MV-4-11 (cell line): ENCODE measurements at places on chromosomes 4 and X.

- DNase-seq, result no peak
These were observed 148.9 kb upstream of the CPEB2 start for GRCh38 chr4:14853176-14853943.

- no peak for DNase-seq
These were observed 277.7 kb downstream of the ARAP2 start for GRCh38 chr4:35966566-35966965.

GRCh38 chrX:142204522-142205433 lies at the start of gene MAGEC2:
TSS of gene MAGEC2 (minus strand) at chrX:142205290. CDS start at chrX:142203987, 1,303 bp downstream.
- no peak for DNase-seq

GRCh38 chrX:53594354-53594753 lies 92.2 kb downstream of the HUWE1 start:
- peak; percentile 82 for DNase-seq

GRCh38 chr4:183384983-183385382 lies 59.5 kb upstream of the CDKN2AIP start:
- no peak for DNase-seq

DNA sequence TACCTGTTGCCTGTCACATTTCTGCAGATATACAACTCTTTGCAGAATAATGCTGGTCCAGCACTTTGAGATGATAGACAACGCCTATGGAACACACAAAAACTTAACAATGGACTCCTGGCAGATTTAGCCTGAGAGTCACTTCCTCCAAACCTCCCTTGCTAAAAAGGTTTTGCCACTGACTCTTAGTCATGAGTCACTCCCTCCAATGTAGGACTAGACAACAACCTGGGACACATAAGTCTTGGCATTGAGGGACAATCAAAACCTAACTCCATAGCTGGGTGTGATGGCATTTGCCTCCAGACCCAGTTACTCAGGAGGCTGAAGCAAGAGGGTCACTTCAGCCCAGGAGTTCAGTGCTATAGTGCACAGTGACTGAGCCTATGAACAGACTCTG lies 22.0 kb upstream of the EIF4E start:
- DNase-seq, result peak; percentile 46

GRCh38 chr4:4642496-4643000 lies 100.7 kb upstream of the STX18 start:
- DNase-seq, result no peak

GRCh38 chr4:6232836-6233785 lies 32.8 kb upstream of the JAKMIP1 start:
- DNase-seq, result no peak

DNA sequence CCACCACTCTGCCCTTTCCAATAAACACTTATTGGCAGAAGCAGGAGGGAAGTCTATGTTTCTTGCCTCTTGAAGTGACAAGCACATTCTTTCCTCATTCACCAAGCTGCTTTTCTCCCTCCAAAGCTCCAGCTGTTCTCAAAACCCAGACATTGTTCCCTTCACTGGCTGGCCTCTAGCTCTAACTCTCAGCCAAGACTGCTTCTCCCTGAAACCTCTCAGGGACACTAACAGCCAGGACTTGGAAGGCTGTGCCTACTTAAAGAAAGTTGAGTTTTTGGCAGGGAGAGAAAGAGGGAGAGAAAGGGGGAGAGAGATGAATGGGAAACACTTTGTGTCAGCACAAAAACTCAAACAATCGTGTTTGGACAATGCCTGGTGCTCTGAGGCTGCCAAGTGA lies 99.5 kb downstream of the COX18 start:
- no peak for DNase-seq

DNA sequence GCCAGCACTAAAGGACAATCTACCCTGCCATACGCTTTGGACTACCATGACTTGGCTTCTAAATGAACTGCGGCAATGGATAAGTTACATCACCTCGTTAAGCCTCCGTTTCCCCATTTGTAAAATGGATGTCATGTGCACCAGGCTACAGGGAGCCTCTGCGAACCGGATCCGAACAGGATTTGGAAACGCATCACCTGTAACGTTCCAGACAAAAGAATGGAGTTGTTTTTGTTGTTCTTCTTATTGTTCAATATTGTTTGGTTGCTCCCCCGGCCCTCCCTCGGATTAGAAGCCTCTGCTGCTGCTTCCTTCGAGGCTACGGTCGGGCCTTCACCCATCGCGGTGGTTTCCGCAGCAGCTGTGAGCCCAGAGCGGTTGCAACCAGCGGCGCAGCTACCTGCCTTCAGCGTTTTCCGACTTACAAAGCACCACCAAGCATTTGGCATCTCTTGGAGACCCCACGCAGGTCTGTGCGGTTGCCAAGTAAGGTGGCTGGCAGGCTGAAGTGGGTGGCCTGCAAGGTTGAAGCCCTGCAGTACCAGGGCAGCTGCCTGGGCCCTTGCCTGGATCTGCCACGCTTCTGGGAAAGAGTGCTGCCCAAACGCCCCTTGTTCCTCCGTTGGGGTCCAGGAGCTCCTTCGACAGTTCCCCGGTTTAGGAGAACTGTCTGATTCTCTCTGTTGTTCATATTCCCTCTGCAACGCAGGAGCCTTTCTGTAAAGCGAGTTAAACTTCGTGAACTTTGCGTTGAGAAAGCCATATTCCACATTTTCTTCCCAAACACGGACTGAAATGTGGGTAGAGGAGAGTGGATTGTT lies 7.1 kb downstream of the NKX3-2 start:
- peak; percentile 16 for DNase-seq

- peak; percentile 62 for DNase-seq
These were observed 26.4 kb downstream of the NOP14 start for GRCh38 chr4:2936773-2937145.

- no peak for DNase-seq
These were observed 766.5 kb downstream of the C4orf33 start for GRCh38 chr4:129862461-129862860.

- no peak for DNase-seq
These were observed 515.6 kb downstream of the PPARGC1A start for GRCh38 chr4:23374259-23374658.

DNA sequence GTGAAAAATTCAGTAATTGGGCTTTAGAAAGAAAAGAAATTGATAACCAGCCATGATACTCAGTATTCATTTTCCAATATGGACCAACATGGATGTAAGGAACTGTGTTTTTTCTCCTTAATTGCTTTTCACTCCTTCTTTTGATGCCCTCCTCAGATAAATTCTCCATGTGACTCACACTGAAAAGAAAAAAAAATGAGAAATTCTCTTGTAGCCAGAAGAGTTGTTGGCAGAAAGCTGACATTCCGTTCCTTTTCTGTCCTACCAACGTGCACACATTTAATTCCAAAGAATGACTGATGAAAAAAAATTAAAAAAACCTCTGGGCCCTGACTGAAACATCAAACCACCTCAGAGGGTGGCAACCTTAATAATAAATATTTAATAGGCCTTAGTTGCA lies 153.1 kb downstream of the AMELX start:
- DNase-seq, result no peak

- DNase-seq, result no peak
These were observed 20.5 kb downstream of the AIFM1 start for GRCh38 chrX:130145123-130145522.

GRCh38 chr4:119032921-119033685 lies 102.5 kb upstream of the MYOZ2 start:
- DNase-seq, result no peak

- DNase-seq, result peak; percentile 90
These were observed 90.1 kb downstream of the IRF2 start for GRCh38 chr4:184384056-184384809.

- DNase-seq, result peak; percentile 39
These were observed 294.0 kb downstream of the CAMK2D start for GRCh38 chr4:113467581-113467980.

- no peak for DNase-seq
These were observed 25.5 kb upstream of the TMSB4X start for GRCh38 chrX:12949205-12949926.

DNA sequence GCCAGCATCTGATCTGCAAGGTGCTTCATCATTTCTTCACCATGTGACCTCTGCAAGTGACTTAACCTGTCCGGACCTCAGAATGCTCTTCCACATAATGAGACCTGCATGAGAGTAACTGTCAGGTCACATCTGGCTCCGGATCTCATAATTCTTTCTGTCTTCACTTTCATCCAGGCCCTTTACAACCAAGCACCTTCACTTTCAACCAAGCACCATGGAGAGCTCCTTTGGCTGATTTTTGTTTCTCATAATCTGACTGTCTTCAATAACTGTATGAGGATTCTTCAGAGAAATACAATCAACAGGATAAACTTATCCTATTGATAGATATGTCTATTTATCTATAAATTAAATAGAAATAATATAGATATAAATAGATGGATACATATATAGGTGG lies 148.1 kb downstream of the VCX3A start:
- DNase-seq, result no peak

DNA sequence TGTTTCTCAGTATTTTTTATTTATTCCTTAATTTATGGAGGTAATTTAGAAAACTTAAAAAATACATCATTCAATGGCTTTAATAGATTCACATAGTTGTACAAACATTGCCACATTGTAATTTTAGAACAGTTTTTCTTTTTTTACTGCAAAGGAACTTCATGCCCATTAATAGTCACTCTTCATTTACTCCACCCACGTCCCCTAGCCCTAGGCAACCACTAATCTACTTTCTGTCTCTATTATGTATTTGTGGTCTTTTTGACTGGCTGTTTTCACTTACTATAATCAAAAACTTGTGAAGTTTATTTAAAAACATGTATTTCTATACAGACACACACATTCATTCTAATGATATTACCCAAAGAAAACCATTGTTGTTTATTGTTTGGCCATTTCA lies 664.8 kb downstream of the GRID2 start:
- DNase-seq, result no peak

GRCh38 chrX:80335062-80335830 lies 85.0 kb upstream of the TENT5D start:
- DNase-seq, result no peak

GRCh38 chrX:120653000-120653399 lies 23.1 kb upstream of the C1GALT1C1 start:
- DNase-seq, result no peak

GRCh38 chr4:4937926-4938325 lies 78.5 kb downstream of the MSX1 start:
- no peak for DNase-seq

DNA sequence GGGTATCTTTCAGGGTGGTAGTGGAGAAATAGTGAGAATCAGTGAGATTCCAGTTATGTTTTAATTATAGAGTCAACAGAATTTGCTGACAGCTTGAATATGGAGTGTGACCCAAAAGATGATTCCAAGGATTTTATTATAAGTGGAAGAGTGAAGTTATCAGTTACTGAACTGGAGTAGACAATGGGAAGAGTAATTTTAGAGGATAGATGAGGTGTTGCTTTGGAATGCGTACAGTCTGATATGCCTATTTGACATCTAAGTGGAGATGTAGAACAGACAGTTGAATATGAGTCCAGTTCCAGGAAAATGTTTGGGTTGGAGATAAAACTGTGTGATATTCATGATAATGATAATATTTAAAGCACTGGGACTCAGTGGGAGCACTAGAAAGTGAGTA lies 174.2 kb downstream of the MAPK10 start:
- DNase-seq, result no peak

- peak; percentile 37 for DNase-seq
These were observed 25.7 kb downstream of the ACSL4 start for GRCh38 chrX:109707319-109707718.

DNA sequence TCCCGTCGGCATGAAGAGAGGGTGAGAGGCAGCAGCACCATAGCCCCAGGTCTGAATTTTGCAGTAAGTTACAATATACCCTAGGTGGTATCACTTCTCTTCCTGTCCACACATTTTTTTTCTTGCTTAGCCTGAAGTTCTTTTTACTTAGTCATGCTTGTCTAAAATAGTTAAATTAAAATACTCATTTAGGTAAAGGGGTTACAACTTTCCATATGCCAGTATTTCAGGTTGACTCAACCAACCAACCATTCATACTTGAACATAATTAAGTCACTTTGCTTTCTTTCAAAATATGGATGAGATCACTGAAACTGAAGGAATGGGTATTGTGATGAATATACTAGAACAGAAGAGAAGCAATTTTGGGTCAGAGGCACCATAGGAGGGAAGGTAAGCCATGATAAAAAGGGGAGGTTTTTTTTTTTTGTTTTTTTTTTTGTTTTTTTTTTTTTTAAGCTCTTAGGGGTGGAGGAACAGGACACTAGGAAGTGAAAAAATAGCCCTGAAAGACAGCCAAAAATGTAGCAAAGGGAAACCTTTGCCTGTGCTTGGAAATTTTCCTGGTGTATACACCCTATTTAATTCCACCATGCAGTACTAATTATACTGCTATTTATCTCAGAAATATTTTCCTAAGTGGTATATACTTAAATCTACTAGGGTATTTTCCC lies 41.8 kb downstream of the RPS6KA3 start:
- no peak for DNase-seq

DNA sequence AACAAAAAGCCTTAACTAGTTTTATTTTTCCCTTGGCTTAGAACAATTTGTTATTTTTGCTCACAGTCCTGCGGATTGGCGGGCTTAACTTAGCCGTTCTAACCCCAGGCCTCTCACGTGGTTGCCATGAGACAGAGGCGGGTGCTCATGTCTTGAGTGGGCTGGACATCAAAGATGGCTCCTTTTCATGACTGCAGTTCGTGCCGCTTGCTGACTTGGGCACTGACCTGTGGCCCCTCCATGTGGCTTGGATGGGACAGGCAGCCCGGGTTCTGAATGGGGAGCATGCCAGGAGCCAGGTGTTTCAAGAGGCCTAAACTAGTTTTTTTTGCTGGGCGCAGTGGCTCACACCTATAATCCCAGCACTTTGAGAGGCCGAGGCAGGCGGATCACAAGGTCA lies 40.7 kb downstream of the CDS1 start:
- no peak for DNase-seq

DNA sequence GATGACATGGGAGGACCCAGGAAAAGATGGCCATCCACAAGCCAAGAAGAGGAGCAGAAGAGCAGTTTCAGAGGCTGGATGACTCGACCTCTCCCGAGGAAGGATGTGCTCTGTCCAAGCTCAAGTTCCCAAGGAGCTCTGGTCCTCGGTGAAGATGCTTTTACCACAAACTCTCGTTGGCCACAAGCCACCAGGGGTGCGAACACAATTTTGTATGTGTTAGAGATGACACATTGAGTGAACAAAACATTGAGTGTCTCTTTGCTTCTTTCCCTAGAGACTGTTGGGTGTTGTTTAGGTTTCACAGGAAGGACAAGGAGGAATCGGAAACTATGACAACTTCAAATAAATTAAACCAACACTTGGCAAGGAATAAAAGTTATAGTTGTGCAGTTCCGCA lies 26.3 kb downstream of the FGFBP1 start:
- no peak for DNase-seq

- DNase-seq, result no peak
These were observed 23.9 kb downstream of the WDR1 start for GRCh38 chr4:10092481-10093270.

GRCh38 chr4:42460043-42460442 lies 62.8 kb downstream of the SHISA3 start:
- DNase-seq, result no peak

GRCh38 chr4:7795983-7796382 lies 143.7 kb downstream of the AFAP1 start:
- DNase-seq, result no peak

- DNase-seq, result no peak
These were observed 3.4 kb downstream of the DDX53 start for GRCh38 chrX:23003116-23003515.

DNA sequence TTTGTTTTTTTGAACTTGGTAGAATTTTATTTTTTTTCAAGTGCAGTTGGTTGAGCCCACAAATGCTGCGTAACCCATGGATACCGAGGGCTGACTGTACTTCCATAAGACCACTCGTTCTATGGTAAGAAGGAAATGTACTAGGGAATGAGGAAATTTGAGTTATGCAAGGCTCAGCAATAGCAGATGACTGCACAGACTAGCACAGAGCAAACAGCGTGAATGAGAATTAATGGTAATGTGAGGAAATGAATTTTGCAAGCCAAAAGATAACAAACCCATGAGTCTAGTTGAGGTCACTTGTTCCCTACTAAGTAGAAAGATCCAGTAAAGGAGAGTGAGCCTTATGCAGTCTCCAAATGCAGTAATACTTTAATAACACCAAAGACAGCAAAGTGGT lies 17.4 kb downstream of the GSPT2 start:
- no peak for DNase-seq
